ENCODE measurements at places on chromosomes 6 and 20. TPM values are rescaled to one million over a fixed set of nuclear protein-coding genes. Genes with fewer than 3 reads are reported as not detected.

Gene RAB44
- total RNA-seq = not detected

Gene RAMACL
- 2.4 TPM for total RNA-seq

Gene SAYSD1
- total RNA-seq = 10.4 TPM

Gene MTFR2
- 4.5 TPM for total RNA-seq

Gene GJA10
- not detected for total RNA-seq

Gene SLPI
- total RNA-seq = not detected

Gene DPPA5
- total RNA-seq = not detected

Gene SLC22A3
- 0.13 TPM for total RNA-seq

Gene TBX18
- 25.9 TPM for total RNA-seq

Gene POU5F1
- 0.56 TPM for total RNA-seq

Gene CASP8AP2
- 12.8 TPM for total RNA-seq

Gene ALDH8A1
- total RNA-seq = 0.46 TPM

Gene HMGCLL1
- total RNA-seq = 0.07 TPM

Gene OPN5
- not detected for total RNA-seq

Gene VEGFA
- 15.5 TPM for total RNA-seq

Gene CCM2L
- 6.4 TPM for total RNA-seq

Gene LAMA5
- 54.0 TPM for total RNA-seq

Gene LPA
- total RNA-seq = not detected

Gene PROKR2
- total RNA-seq = not detected

Gene PRR18
- not detected for total RNA-seq

Gene PKIG
- total RNA-seq = 326 TPM

Gene GINS1
- 20.0 TPM for total RNA-seq

Gene SNAI1
- 0.86 TPM for total RNA-seq

Gene PRL
- not detected for total RNA-seq

Gene NOL7
- 67.4 TPM for total RNA-seq

Gene SYCP2L
- not detected for total RNA-seq

Gene SMOC2
- total RNA-seq = not detected

Gene HSPA1L
- total RNA-seq = 1.9 TPM

Gene SLC17A9
- total RNA-seq = 9.4 TPM

Gene RIPOR3
- not detected for total RNA-seq

Gene EPHA7
- total RNA-seq = not detected

Gene CLIC5
- total RNA-seq = 0.07 TPM

Gene CLPSL1
- total RNA-seq = not detected
